Regular cardiac myocyte (primary cell): ENCODE measurements at places on chromosomes 6 and 20. TPM values are rescaled to one million over a fixed set of nuclear protein-coding genes. Genes with fewer than 3 reads are reported as not detected.

Gene RHAG
- not detected in 2 replicates for total RNA-seq

Gene ALDH8A1
- 0.38 and 0.85 TPM in 2 replicates for total RNA-seq

Gene OGFRL1
- 13.2 and 28.5 TPM in 2 replicates for total RNA-seq

Gene CNR1
- total RNA-seq = under 0.01 and 0.28 TPM in 2 replicates

Gene LPIN3
- total RNA-seq = 7.7 and 7.9 TPM in 2 replicates

Gene NOTCH4
- total RNA-seq = 0.85 and 1.5 TPM in 2 replicates

Gene TINAG
- not detected in 2 replicates for total RNA-seq

Gene LGSN
- total RNA-seq = under 0.01 TPM in 1 of 2 replicates, not detected in the other

Gene PRRT1
- 0.28 TPM in 1 of 2 replicates, not detected in the other for total RNA-seq

Gene C4A
- 1.2 and 5.1 TPM in 2 replicates for total RNA-seq

Gene C2
- 0.38 and 6.8 TPM in 2 replicates for total RNA-seq

Gene MATN4
- 0.19 TPM in 1 of 2 replicates, not detected in the other for total RNA-seq

Gene OPRL1
- 0.19 and 2.0 TPM in 2 replicates for total RNA-seq

Gene TAAR9
- total RNA-seq = not detected in 2 replicates

Gene TMEM217
- 1.2 and 2.5 TPM in 2 replicates for total RNA-seq

Gene GSTA2
- not detected in 2 replicates for total RNA-seq

Gene PRDM13
- not detected in 2 replicates for total RNA-seq

Gene CRISP2
- not detected in 2 replicates for total RNA-seq

Gene DNAH8
- under 0.01 TPM in 1 of 2 replicates, not detected in the other for total RNA-seq

Gene ANKS1A
- total RNA-seq = 7.9 and 9.0 TPM in 2 replicates

Gene PPIL6
- 1.9 and 6.5 TPM in 2 replicates for total RNA-seq

Gene RNF144B
- total RNA-seq = 1.7 and 5.9 TPM in 2 replicates

Gene POPDC3
- 5.8 and 11.3 TPM in 2 replicates for total RNA-seq

Gene PGC
- not detected in 2 replicates for total RNA-seq

Gene FAM184A
- 0.19 and 0.85 TPM in 2 replicates for total RNA-seq

Gene MRPL18
- 96.1 and 148 TPM in 2 replicates for total RNA-seq

Gene ULBP1
- total RNA-seq = under 0.01 TPM in 2 replicates

Gene PRDM1
- total RNA-seq = 0.58 and 2.0 TPM in 2 replicates

Gene CLIC5
- total RNA-seq = under 0.01 TPM in 1 of 2 replicates, not detected in the other

Gene PHACTR3
- under 0.01 TPM in 1 of 2 replicates, not detected in the other for total RNA-seq

Gene LHFPL5
- not detected in 2 replicates for total RNA-seq

Gene MAN1A1
- 35.3 and 120 TPM in 2 replicates for total RNA-seq

Gene SAPCD1
- total RNA-seq = 0.19 and 0.85 TPM in 2 replicates
